ENCODE measurements at places on chromosomes 12 and 14.

DNA sequence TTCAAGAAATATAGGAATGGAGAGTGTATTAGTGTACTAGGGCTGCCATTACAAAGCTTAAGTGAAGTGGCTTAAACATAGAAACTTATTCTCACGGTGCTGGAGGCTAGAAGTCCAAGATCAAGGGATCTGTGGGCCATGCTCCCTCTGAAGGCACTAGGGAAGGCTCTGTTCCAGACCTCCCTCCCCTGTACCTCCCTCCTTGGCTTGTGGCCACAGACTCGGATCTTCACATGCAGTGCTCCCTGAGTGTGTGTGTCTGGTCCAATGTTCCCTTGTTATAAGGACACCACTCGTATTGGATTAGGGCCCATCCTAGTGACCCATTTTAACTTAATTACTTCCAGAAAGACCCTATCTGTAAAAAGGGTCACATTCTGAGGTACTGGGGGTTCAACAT, 225.6 kb downstream of the VRK1 start:
- DNase-seq = no peak

- no peak for DNase-seq
These were observed 27.7 kb upstream of the FBXO33 start for GRCh38 chr14:39459795-39460478.

DNA sequence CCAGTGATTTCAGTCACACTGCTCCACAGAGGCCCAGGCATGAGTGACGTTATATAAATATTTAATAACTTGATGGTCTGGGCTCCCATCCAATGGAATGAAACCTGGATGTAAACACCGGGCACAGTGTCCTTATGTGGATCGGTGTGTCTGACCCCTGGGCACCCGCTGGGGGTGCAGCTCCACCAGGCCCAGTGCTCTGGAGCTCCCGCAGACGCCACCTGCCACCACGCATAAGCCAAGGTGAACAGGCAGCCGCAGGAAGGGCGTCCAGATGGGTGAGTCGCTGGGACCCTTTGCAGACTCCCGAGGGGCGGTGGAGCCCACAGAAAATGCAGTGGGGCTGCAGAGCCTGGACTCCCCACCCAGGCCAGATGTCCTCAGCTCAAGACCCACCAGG, 121.6 kb downstream of the SCARB1 start:
- no peak for DNase-seq

GRCh38 chr14:67018720-67019119, 170.5 kb upstream of the GARIN2 start:
- DNase-seq = no peak

GRCh38 chr12:31832740-31833729, 104.2 kb upstream of the AMN1 start:
- no peak for DNase-seq

DNA sequence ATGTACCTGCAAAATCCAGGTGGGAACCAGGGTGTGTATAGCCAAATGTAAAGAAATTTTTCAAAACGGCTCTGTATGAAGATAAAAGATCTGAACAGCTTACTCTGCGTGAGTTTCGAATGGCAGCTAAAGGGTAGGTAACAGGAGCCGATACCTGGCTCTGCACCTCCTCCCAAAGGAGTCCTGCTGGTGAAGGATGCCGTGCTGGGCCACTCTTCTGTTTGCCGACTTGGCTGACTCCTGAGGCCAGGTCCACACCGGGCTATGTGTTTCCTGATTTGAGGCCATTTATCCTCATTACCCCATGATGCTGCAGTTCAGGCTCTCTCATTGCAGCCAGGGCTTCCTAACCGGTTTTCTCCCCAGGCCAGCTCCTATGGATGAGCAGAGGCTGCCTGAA, 244.6 kb downstream of the SLC41A2 start:
- no peak for DNase-seq

DNA sequence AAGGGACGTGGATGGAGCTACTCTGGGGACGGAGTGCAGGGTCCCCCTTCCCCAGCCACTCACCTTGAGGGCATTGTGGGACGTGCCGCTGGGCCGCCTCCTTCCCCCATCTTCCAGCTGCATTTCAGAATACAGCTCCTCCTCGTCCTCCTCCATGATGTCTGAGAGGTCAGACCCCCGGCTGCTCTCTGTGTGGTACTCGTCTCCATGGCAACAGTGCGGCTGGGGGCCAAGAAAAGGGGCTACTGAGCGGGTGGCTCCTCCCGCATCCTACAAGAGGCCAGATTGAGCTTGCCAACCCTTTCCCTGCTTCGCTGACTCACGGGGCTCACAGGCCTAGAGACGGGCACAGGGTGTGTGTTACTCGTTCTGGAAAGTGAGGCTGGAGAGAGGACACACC, 90.4 kb downstream of the PIWIL1 start:
- DNase-seq = no peak
